ENCODE measurements at places on chromosomes 2 and 18.

DNA sequence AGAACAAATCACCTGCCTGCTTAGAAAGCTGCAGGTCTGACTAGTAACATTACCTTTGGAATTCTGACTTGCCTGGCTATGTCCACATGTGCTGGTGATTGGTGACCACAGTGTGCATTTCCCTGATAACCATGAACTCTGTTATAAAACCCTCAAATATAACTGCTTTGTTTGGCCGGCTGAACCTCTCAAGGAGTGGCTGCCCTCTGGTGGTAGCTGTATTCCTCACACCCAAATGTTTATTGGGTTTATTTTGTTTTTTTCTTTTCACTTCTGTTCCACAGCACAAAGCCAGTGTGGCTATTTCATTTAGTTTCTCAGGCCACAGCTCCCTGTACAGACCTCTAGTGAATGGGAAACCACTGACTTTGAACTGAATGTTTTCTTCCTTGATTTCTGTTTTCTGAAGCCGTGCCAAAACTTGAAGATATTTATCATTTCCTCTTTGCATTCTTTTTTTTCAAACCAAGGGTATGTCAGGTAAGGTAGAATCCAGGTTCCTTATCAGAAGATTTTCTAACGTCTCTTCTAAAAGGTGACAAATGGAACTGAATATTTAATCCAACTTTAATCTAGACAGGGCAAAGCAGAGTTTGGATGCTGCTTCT is 549.0 kb upstream of the VRK2 start:
- no peak for DNase-seq

- DNase-seq = no peak
Observed at GRCh38 chr18:23809415-23809814, 120.2 kb downstream of the LAMA3 start.

DNA sequence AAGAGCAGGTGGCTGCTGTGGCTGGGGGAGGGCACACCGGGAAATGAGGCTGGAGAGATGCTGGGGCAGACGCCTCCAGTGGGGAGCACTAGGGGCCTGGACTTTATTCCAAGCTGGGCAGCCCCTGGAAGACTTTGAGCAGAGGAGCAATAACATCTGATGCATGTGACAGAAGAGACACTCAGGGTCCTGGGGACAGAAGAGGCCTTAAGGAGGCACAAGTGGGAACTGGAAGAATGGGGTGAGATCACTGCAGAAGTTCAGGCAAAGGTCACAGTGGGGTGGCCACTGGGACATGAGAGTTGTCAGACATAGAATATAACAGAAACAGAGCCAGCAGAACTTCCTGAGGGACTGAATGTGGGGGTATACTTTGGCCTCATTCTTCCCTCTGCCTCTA is 24.0 kb downstream of the TGFA start:
- DNase-seq = no peak

- no peak for DNase-seq
Observed at GRCh38 chr2:140436936-140437335, 1656.7 kb upstream of the NXPH2 start.

- no peak for DNase-seq
Observed at GRCh38 chr2:149421791-149422190, 91.4 kb downstream of the LYPD6 start.

GRCh38 chr2:171811245-171811628 is 82.8 kb downstream of the SLC25A12 start:
- DNase-seq = no peak

GRCh38 chr2:237501892-237502513 is 15.0 kb downstream of the MLPH start:
- DNase-seq = no peak

GRCh38 chr2:181036848-181037603 is 56.6 kb downstream of the UBE2E3 start:
- DNase-seq = no peak

DNA sequence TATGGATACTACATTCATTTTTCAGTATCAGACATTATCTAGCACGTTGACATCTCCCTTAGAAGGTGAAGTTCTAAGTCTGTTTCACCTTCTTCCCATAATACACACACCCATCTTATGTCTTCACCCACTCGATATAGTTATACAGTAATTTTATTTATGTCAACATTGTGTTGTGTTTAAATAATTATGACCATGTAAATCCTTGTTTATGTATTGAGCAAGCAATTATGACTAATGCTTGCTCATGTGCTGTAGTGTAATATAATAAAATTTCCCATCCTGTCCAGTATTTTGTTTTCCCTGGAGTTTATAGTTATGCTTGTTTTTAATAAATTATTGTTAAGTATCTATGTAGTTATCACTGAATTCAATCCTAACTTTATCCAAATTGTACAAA is 163.2 kb downstream of the MTX2 start:
- no peak for DNase-seq

DNA sequence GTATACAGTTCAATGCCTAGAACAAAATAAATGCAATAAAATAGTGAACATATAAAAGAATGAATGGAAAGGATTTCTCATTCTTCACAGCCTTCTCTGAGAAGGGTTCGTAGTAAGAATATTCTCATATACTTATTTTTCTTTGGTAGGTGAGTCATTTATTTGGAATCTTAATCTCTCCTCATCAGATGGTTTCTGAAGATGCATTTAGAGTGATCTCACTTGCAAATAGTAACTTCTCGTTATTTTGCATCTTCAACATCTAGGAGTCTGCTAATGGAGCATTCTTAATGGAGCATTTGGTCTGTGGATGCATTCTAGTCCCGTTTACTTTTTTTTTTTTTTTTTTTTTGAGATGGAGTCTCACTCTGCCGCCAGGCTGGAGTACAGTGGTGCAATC is 3.9 kb downstream of the UBXN4 start:
- no peak for DNase-seq

- no peak for DNase-seq
Observed at GRCh38 chr2:193539188-193539587, 1344.5 kb upstream of the TMEFF2 start.

- DNase-seq = no peak
Observed at GRCh38 chr2:61720911-61721310, 132.9 kb downstream of the FAM161A start.

DNA sequence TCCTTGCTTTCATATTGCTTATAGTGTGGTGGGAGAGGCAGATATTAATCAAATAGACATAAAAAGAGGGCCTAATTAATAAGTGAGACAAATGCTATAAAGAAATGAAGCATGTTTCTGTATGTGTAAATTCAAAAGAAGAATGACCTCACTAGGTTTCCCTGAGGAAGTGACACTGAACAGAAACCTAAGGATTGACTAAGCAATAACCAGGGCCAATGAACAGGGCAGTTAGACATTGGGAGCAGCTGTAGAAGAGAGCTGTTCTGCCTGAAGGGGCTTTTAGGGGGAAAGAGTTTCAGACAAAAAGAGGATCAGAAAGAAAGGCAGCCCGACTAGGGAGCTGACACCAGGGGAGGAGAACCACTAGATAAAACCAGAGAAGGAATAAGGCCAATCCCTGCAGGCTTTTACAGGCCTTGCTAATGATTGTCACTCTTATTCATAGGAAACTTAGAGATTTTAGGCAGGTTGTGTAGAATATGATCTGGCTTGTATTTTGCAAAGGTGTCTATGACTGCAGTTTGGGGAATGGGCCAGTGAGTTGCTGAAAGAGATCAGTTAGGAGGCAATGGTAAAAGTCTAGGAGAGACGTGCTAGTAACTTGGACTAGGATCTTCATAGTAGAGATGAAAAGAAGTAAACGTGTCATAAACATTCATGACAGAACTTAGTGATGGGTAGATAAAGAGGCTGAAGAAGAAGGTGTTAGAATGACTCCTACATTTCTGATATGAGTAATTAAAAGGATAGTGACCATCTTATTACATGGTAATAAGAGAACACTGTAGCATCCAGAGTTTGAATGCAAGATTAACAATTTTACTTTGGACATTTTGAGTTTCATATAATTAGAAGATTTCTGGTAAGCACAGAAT is 26.8 kb upstream of the NABP1 start:
- DNase-seq = no peak

DNA sequence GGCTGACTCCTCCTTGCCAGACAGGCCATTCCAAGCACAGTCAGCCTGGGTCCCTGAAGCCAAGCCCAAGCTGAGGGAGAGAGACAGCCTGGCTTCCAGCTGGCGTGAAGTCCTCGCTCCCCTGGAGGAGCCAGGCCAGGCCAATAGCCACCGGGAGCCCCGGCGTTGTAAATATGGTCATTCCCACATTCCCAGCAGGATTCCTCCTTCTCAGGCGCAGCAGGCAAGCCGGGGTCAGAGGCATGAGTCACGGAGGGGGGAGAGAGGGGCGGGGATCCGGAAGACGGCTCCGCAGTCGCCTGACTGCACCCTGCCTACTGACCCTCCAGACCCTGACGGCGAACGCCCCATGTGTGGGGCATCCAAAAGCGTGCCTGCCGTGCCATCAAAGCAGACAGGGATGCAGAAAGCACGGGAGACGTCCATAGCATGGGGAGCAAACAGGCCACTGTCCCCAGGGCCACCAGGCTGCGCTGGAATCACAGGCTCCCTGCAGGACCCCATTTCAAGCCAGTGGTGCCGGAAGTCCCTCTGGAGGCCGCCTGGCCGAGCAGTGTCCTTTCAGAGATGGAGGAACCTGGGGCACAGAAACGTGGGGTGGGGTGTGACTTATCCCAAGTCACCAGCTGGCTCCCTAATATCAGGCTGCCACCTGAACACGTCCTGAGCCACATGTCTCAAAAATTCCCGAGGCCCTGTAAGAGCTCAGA is 48.2 kb downstream of the TWIST2 start:
- DNase-seq = no peak

DNA sequence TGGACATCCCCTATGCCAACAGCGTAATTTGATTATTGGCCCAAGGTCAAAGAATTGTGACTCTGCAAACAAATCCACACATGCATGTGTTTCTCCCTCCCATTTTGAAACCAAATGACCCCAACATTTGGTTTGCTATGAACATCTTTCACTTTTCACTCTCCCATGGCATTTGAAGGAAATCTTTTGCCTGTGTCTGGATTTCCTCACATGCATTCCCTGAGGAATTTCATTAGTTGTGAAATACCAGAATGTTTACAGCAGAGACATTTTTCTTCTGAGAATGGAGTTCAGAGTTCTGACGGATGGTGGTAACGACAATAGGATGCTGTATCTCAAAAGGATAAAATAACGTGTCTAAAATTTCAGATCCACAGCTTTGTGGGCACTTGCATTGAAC is 60.3 kb upstream of the LMAN1 start:
- DNase-seq = no peak

DNA sequence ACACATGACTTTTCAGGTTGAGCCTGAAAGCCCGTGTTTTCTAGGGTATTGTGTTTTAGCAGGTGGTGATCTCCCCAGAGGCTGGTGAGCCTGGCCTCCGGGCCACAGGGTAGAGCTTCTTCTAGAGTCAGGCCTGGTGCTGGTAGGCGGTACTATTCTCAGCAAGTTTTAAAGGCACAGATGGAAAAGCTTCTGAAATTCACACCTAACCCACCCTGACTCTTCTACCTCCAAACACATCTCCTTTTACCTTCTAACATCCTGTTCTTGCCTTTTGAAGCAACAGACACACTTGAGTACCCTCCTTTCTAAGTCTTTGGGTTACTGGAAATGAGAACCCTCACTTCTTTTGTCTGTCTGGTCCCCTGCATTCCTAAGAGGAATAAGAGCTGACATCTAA is 191.1 kb downstream of the SETBP1 start:
- DNase-seq = no peak

- DNase-seq = no peak
Observed at GRCh38 chr2:107384422-107384821, 442.3 kb upstream of the RGPD4 start.

DNA sequence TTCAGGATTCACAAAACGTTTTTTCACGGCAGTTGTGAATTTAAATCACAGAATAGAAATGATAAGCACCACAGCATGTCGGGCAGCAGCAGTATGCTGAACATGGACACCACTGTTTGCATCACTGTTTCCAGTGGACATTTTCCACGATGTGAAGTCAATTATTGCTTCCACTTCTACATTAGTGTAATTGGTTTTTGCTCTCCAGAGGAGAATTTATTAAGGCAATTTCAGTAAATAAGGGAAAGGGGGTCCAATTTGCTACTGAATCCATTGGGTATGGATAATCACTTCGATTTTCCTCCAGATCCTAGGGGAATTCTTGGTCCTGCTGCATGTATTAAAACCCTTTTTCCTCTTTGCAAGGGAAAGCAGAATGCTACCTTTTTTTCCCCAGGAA is 30.2 kb upstream of the VWC2L start:
- no peak for DNase-seq

GRCh38 chr18:79847606-79848293 is 50.0 kb downstream of the KCNG2 start:
- no peak for DNase-seq

DNA sequence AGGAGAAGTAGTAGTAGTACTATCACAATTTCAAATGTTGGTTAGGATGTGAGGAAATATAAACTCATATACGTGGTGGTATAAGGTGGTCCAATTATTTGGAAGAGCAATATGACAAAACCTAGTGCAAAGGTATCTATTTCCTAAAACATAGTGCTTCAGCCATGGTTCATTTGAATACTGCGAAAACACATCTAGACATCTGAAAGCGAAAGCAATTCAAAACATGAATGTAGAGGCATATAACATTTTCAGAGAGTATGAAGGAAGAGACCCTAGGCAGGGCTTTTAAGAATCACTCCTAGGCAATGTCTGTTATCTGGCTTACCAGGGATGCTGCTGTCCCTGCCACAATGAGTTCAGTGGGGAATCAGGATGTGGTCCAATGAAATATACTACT is 1085.8 kb downstream of the TDRD15 start:
- no peak for DNase-seq

- DNase-seq = no peak
Observed at GRCh38 chr2:8312861-8313830, 368.7 kb upstream of the ID2 start.

- DNase-seq = no peak
Observed at GRCh38 chr18:57583297-57583835, 3.1 kb downstream of the FECH start.

DNA sequence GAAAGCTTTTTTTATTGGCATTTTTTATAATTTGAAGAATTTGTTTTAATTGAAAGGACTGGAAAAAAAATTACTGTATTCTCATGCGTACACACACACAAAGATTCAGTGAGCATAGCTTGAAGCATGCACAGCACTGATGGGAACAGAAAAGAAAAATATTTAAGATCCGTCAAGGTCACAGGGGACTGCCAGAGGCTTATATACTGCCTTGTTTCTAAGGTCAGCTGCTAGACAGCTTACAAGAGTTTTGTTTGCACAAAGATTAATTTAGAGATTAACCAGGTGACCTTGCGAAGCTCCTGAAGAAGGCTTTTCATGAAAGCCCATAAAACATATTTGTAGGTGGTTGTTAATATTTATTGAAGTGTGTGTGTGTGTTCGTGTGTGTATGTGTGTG is 396.3 kb downstream of the TRIB2 start:
- DNase-seq = no peak

DNA sequence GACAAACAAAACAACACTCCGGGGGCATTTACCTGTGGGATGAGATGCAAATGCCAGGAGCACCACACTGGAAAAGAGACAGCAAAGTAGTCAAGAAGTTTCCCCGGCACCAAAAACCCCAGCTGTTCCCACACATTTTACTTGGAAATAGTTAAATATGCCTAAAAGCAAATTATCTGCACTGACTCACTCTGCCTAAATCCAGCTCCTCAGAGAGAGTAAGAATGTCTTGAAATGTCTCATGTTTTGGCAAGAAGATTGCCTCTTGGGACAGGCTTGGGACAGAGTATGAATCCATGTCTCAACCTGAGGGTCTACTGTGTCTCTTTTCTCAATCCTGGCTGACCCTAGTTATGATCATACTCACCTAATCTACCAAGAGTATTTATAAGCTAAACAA is 87.5 kb upstream of the RIOK3 start:
- no peak for DNase-seq

- DNase-seq = no peak
Observed at GRCh38 chr2:15818318-15818753, 122.0 kb upstream of the MYCN start.

GRCh38 chr2:159635006-159635789 is 18.9 kb upstream of the BAZ2B start:
- DNase-seq = no peak

Data from activated T-helper 9 cell treated with anti-CD3 and anti-CD28 coated beads, Interleukin-2, amount 50 U/mL, for 16 hours (primary cell).